ENCODE measurements at places on chromosomes 11 and 22. TPM values are rescaled to one million over a fixed set of nuclear protein-coding genes. Genes with fewer than 3 reads are reported as not detected.

ART1 gene
- not detected for total RNA-seq

MPPED2 gene
- not detected for total RNA-seq

TOP3B gene
- total RNA-seq: 41.9 TPM

APOBEC3B gene
- 26.3 TPM for total RNA-seq

DNA sequence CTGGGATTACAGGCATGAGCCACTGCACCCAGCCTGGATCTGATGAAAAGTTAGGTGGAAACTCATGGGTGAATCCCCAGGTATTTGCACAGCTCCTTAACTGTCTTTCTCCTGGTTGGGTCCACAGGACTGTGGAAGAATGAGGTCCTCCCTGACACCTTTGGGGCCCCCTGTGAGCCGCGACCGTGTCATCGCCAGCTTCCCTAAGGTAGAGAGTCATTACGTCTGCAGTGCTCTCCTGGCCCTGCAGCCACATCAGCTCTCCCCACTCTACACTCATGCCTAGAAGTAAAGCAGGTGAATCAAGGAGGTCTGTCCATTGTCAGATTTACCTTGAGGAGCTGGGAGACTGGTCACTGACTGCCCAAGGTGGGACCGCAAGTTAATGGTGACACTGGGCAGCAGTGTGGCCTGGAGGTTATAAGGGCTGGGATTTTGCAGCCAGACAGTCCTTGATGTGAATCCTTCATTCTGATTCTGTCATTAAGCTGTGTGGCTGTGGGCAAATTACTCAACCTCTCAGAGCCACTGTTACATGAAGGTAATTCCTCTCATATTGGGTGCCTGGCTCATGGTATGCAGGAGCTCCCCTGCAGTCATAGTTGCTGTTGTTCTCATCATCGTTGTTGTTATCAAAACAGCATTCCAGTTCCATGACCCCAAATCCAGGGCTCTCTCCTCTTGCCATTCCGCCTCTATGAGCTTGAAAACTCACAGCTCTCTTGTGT, 1.4 kb downstream of the RAB36 start:
- H3K27ac ChIP-seq: no peak overlapping the region
- no peaks in the 10 kb centered on the region for H3K27me3 ChIP-seq
- no peaks in the 10 kb centered on the region for H3K36me3 ChIP-seq
- no peak for DNase-seq

DNA sequence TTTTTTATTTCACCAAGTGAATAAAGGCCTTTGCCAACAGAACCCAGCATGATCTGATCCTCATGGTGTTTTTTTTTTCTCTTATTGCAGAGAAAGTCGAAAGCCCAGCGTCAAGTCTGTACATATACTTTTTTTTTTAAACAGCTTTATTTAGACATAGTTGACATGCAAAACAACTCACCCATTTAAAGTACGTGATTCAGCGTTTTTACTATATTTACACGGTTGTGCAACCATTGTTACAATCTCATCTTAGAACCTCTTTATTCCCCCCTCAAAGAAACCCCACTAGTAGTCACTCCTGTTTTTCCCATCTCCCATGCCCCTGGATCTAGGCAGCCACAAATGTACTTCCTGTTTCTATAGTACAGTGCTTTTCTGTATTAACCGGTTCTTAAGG, 20.6 kb upstream of the AP1B1 start:
- H3K4me1 ChIP-seq: peaks cover 23% of the 10 kb centered on the region
- no peak overlapping the region for H3K27ac ChIP-seq
- DNase-seq: no peak

GRCh38 chr11:47215366-47215910, 664 bp downstream of the DDB2 start:
- DNase-seq: peak; percentile 32
- H3K27ac ChIP-seq: peak overlapping the region; percentile 99
- H3K4me1 ChIP-seq: peaks cover 9% of the 10 kb centered on the region
- H3K4me3 ChIP-seq: peak overlapping the region; percentile 92

- H3K36me3 ChIP-seq: no peaks in the 10 kb centered on the region
Observed at GRCh38 chr11:98007072-98007471, 1013.7 kb upstream of the CNTN5 start.

DNA sequence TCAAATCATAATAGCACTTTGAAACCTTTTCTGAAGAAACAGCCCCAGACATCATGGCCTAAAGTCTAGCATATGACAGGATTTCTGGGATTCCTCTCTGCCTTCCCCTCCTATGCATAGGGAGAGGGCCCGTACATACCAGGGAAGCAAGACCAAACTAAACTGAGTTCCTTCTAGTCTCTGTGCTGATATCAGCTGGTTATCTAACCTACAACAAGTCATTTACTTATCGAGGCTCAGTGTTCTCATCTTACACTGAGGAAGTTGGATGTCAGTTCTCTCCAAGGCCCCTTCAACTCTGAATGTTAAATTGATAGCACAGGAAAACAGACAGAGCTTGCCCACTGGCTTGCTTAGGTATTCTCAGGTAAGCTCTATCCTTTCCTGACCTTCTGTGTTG, 17.0 kb upstream of the GRIK4 start:
- no peaks in the 10 kb centered on the region for H3K36me3 ChIP-seq
- no peak overlapping the region for H3K4me3 ChIP-seq
- peaks cover 3% of the 10 kb centered on the region for H3K4me1 ChIP-seq
- DNase-seq: no peak

DNA sequence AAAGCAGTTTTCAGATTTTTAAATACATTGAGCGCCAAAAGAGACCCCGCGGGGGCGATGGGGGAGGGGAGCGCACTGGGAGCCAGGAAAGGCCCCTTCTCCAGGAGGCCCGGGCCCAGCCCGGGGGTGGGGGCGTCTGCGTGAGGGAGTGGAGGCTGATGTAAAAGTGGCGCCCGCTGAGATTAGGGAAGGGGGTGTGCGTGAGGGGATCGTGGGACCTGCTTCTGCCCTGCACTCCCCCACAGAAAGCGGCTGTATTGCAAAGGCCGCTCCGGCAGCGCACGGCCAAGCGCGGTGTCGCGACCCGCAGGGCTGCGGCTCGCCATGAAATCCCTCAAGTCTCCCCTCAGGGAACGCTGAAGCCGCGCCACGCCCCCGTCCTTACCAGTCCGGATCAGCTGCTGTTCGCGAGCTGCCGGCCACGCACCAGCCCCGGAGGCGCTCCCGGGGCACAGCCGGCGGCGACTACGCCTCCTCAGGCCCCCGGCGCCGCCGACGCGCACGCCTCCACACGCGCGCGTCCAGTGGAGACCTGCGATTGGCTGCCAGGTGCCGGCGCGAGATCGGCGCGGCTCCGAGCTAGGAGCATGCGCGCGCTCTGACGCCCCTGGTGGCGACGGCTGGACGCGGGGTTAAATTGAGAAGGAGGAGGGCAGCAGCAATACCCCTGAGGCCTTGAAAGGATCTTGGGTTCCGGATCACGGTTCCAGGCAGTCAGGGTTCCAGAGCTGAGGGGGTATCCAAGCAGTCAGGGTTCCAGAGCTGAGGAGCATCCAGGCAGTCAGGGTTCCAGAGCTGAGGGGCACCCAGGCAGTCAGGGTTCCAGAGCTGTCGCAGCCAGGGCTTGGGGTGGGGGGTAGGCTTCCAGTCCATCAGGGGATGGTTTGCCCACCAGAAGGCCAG, at the start of gene ZNF280B:
ZNF280B (minus strand) TSS at position 469 of the 903 bp plus-strand sequence. CDS start 19,344 bp downstream, outside the sequence.
- DNase-seq: peak; percentile 43
- H3K36me3 ChIP-seq: no peaks in the 10 kb centered on the region
- no peak within 1 kb of the TSS for H3K27ac ChIP-seq

GRCh38 chr11:64239662-64240434, 1.0 kb upstream of the FKBP2 start:
- no peaks in the 10 kb centered on the region for H3K36me3 ChIP-seq
- H3K4me3 ChIP-seq: peak overlapping the region; percentile 59
- peak overlapping the region; percentile 92 for H3K27ac ChIP-seq

- no peak for DNase-seq
- no peak overlapping the region for H3K27ac ChIP-seq
- H3K27me3 ChIP-seq: no peaks in the 10 kb centered on the region
- no peaks in the 10 kb centered on the region for H3K4me1 ChIP-seq
- H3K4me3 ChIP-seq: no peak overlapping the region
Observed at GRCh38 chr11:63699896-63700295, 18.6 kb downstream of the RTN3 start.

GRCh38 chr11:85118151-85118550, 509.0 kb downstream of the DLG2 start:
- H3K4me3 ChIP-seq: no peak overlapping the region
- H3K4me1 ChIP-seq: peaks cover 1% of the 10 kb centered on the region
- no peak for DNase-seq
- H3K36me3 ChIP-seq: no peaks in the 10 kb centered on the region
- no peaks in the 10 kb centered on the region for H3K27me3 ChIP-seq

- H3K27me3 ChIP-seq: no peaks in the 10 kb centered on the region
- DNase-seq: no peak
- H3K36me3 ChIP-seq: no peaks in the 10 kb centered on the region
- no peak overlapping the region for H3K4me3 ChIP-seq
- H3K4me1 ChIP-seq: no peaks in the 10 kb centered on the region
- no peak overlapping the region for H3K27ac ChIP-seq
Observed at GRCh38 chr11:24253237-24253760, 243.6 kb upstream of the LUZP2 start.

GRCh38 chr11:78180751-78181150, 7.7 kb downstream of the KCTD21 start:
- no peak overlapping the region for H3K4me3 ChIP-seq
- DNase-seq: no peak
- H3K36me3 ChIP-seq: no peaks in the 10 kb centered on the region
- no peaks in the 10 kb centered on the region for H3K4me1 ChIP-seq

DNA sequence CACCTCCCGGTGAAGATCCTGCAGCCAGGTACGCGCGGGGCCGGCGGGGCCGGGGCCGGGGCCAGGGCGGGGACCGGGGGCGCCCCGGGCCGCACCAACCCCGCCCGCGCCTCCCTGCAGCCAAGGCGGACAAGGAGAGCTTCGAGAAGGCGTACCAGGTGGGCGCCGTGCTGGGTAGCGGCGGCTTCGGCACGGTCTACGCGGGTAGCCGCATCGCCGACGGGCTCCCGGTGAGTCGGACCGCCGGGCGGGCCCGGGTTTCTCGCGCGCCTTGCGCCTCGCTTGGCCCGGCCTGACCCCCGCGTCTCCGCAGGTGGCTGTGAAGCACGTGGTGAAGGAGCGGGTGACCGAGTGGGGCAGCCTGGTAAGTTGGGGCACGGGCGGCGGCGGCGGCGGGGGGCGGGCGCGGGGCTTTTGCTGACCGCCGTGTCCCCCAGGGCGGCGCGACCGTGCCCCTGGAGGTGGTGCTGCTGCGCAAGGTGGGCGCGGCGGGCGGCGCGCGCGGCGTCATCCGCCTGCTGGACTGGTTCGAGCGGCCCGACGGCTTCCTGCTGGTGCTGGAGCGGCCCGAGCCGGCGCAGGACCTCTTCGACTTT, 531 bp downstream of the PIM3 start:
- no peaks in the 10 kb centered on the region for H3K27me3 ChIP-seq
- peak overlapping the region; percentile 98 for H3K4me3 ChIP-seq
- no peak for DNase-seq

DNA sequence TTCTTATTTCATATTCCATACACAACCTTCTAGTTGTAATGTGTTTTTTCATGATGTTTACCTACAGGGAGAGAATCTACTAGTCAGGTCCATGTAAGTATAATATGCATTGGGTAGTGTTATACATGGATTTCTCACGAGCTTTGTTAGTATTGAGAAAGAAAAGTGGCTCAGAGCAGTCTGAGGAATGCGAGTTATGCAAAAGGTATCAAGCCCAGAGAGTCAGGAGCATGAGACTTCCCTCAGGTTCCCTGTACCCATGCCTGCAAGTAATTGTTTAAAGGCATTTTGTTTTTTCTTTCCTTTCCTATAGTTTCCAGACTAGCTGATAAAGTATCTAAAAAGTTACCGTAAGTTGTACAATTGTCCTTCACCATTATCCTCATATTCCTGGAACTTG, 66.1 kb downstream of the STK33 start:
- no peak overlapping the region for H3K27ac ChIP-seq
- H3K4me3 ChIP-seq: no peak overlapping the region
- no peaks in the 10 kb centered on the region for H3K36me3 ChIP-seq
- H3K27me3 ChIP-seq: no peaks in the 10 kb centered on the region

- DNase-seq: no peak
- H3K4me3 ChIP-seq: no peak overlapping the region
- no peaks in the 10 kb centered on the region for H3K4me1 ChIP-seq
- H3K36me3 ChIP-seq: no peaks in the 10 kb centered on the region
- H3K27me3 ChIP-seq: no peaks in the 10 kb centered on the region
- H3K27ac ChIP-seq: no peak overlapping the region
Observed at GRCh38 chr11:23875176-23875850, 621.5 kb upstream of the LUZP2 start.

DNA sequence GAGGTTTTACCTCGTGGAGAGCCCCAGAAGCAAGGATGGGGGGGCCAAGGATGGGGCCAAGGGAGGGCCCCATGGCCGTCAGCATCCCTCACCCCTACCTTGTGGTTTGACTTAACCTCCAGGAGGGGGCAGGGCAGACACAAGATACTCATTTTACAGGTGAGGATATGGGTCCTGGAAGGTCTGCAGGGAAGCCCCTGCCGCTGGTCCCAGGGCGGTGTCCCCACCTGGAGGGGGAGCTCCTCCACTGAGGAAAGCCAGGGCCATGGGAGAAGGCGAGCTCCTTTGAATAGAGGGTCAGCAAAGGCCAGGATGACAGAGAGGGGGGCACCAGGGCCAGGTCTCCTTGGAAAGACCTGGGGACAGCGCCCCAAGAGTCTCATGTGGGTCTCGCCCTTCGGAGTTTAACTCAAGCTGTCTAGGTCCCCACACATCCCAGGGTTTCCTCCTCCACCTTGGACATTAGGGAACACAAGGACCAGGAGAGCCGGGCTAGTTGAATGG, 5.9 kb upstream of the ADORA2A start:
- no peaks in the 10 kb centered on the region for H3K27me3 ChIP-seq
- H3K27ac ChIP-seq: no peak overlapping the region
- peaks cover 4% of the 10 kb centered on the region for H3K4me1 ChIP-seq
- H3K4me3 ChIP-seq: no peak overlapping the region
- H3K36me3 ChIP-seq: no peaks in the 10 kb centered on the region

DNA sequence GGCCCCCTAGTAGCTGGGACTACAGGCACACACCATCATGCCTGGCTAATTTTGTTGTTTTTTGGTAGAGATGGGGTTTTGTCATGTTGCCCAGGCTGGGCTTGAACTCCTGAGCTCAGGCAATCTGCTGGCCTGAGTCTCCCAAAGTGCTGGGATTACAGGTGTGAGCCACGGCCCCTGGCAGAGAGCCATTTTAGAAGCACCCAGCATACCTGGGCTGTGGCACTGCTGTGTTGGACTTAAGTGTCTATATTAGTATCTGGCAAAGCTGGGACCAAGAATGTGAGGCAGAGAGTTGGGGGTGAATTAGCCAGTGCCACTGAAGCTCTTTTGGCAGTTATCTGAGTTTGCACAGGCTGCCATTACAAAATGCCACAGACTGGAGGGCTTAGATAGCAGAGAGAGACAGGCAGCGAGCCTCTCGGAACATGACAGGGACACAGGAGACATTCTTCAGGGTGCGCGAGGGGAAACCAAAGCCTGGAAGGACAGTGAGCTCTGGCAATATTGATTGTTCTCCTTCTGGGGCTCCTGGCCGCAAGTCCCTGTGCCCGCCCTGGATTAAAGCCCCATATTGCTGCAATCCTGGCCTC, 87.7 kb upstream of the ALX4 start:
- H3K4me1 ChIP-seq: no peaks in the 10 kb centered on the region
- no peaks in the 10 kb centered on the region for H3K36me3 ChIP-seq
- no peak overlapping the region for H3K4me3 ChIP-seq
- no peak for DNase-seq

Measured in GM12878 (cell line).